ENCODE measurements at places on chromosomes 2 and 18.

GRCh38 chr2:45612285-45612684 lies 1.2 kb upstream of the SRBD1 start:
- DNase-seq, result no peak

DNA sequence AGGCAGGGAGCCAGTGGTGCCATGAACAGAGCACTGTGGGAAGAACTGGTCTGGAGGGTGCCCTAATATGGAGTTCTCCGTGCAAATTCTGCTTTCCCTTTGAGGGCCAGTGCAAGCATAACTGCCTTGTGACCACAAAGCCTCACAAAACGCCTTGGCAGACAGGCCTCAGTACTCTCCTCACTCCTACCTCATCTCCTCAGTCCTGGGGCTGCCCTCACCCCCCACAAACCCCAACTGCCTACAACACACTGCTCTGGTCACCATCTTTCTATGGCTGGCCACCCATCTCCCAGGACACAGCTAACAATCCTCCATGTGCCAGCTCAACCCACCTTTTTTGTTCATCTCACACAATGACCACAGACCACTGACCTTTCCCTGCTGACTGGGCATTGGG lies 8.9 kb downstream of the COX5B start:
- DNase-seq, result no peak

DNA sequence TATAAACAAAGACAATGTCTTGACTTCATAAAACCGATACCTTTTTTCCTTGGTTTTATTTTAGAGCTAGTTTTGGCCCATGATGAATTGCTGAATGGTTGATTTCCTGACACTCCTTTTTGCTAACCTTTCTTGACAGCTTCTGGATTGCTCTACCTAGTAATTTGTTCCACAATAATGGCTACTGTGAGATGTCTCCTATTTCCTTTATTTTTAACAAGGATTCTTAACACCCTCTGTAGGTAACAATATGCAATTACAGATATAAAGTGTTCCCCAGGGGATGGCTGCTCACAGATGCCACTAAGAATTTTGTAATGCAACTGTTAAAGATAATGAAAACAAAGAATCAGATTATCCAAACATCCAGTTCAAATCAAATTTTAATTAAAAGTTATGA lies 100.8 kb upstream of the ATP5MC3 start:
- DNase-seq, result no peak

- no peak for DNase-seq
These were observed 47.0 kb downstream of the EFEMP1 start for GRCh38 chr2:55876429-55877086.

DNA sequence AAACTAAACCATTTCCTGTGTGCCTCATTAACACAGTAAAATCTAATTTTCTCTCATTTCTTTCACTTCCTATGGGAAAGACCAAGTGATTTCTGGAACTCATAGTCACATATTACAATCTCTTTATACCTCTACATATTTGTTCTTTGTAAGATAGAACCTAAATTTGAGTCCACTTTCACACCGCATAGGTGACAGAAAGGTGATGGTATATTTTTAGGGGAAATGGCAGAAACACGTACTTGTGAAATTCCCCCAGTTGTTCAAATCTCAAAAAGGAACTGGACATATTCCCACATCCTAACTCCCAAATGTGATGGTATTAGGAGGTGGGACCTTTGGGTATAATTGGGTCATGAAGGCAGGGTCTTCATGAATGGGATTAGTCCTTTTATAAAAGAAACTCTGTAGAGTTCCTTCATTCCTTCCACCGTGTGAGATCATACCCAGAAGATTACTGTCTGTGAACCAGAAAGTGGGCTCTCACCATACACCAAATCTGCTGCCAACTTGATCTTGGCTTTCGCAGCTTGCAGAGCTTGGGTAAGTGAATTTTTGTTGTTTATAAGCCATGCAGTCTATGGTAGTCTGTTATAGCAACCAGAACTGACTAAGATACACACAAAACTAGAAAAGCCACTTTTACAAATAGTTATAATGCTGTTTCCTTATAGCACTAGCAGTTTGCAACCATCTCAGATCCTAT lies 542.1 kb downstream of the DSC3 start:
- no peak for DNase-seq

GRCh38 chr2:69203166-69203985 lies 183.7 kb downstream of the GFPT1 start:
- no peak for DNase-seq

DNA sequence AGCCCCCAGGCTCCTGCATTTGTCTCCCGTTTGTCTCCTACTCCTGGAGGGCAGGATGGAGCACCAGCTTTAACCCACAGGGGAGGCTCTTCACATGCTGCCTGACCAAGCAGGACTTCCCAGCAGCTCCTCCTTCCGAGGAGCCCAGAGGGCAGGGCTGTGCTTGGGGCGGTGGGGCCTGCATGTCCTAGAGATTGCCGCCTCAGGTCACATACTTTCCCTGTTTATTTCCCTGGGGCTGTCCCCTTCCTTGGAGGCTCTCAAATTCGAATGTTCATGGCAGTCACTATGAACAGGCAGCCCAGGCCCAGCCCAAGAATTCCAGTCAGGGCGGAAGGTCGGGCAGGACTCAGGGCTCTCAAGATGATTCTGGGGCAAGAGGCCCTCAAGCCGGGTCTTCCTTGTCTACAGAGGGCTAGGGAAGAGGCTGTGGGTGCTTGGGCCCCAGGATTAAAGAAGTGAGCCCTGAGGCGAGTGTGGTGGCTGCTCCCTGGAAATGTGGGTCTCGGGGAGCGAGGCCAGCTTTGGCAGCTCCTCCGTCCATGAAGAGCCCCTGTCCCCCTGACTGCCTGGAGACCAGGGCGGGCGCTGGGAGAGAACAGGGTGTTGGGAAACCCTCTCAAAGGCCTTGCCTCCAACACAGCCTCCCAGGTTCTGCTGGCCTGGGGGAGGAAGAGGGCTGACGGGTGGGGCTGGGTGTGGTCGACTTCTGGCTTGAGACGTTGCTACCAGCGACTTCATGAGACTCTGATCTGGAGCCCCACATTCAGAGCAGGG lies 48.9 kb upstream of the HPCAL1 start:
- no peak for DNase-seq

GRCh38 chr2:177897278-177897677 lies 175.3 kb downstream of the PDE11A start:
- DNase-seq, result no peak

GRCh38 chr2:233919938-233920337 lies 2.8 kb downstream of the TRPM8 start:
- DNase-seq, result no peak

DNA sequence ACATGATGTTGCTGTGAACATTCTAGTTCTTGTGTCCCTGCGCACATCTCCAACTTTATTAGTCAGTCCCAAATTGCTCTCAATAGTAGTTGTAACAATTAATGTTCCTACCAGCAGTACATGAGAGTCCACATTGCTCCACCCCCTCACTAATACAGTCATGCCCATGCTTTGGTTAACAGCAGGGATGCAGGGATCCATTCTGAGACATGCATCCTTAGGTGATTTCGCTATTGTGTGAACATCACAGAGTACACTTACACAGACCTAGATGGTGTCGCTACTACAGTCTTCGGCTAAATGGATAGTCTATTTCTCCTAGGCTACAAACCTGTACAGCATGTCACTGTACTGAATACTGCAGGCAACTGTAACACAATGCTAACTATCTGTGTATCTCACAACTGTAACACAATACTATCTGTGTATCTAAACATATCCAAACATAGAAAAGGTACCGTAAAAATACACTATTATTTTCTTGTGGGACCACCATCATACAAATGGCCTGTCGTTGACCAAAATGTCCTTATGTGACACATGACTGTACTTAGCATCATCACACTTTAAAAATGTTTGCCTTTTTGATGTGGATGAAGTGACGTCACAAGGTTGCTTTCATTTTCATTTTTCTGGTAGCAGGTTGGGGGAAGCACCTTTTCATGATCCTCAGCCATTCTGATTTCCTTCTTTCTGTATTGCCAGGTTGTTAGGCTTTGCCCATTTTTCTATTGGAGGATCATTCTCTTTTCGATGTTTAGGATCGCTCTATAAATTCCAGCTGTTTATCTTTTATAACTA lies 82.9 kb upstream of the RNF152 start:
- DNase-seq, result no peak

DNA sequence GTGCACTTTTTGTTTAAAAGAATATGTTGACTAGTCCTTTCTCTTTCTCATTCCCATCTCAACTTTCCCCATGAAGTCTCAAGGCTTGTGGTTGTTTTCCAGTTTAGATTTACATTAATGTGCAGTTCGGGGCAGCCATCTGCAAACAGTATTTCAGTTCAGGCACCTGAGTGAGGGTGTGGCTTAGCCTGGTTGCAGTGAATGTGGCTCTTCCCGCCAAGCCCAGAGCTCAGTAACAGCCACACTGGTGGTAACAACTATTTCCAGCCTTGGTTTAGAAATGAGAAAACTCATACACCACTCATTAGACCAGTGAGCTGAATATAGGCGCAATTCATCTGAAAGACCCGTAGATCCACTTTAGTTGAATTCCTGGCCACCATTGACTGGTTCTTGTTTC lies 394.3 kb downstream of the CMPK2 start:
- DNase-seq, result no peak

DNA sequence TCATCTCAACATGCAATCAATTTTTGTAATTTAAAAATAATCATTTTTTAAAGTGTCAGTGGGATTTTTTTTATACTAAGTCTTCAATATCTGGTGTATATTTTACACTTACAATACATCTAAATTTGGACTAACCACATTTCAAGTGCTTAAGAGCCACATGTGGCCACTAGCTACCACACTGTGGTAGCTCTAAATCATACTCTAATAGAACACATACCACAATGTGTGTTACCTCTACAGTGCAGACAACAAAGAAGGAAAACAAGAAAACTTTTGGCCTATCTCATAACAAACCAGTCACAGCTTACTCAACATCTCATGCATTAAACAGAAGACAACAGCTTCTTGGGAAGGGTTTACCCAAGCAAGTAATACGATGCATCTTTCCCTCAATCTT lies 24.5 kb downstream of the PIAS2 start:
- no peak for DNase-seq

DNA sequence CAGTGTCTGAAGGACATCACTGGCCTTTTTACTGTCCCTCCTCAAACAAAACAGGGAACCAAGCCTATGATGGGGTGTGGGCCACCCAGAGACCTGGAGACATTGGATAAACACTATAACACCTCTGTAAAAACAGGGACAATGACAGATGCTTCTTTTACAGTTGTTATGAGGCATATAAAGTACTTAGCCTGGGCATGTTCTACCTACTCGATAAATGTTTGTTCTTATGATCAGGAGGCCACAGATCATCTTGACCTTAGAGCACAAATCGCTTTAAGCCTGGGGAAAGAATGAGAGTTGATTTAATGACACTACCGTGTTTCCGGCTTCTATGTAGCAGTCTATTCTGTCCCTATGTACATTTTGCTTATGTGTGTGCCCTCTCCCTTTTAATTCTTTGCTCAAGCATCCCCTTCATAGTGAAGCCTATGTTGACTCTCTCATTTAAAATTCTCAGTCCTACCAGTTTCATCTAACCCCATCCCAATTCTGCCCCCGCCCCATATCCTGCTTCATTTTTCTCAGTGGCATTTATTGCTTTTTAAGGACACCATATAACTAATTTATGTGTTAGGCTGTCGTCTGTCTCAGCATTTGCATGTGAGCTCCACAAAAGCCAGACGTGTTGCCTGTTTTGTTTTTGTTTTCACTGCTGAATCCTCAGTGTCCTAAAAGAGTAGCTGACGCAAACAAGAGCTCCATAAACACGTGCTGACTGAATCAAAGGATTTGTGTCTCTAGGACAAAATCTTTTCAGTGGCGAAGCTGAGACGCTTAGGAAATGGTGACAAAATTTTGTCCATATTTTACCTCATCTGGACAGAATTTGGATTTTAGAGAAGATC lies 182.3 kb upstream of the ST6GAL2 start:
- DNase-seq, result no peak

- DNase-seq, result no peak
These were observed 57.0 kb downstream of the ZNF407 start for GRCh38 chr18:74654638-74655037.

DNA sequence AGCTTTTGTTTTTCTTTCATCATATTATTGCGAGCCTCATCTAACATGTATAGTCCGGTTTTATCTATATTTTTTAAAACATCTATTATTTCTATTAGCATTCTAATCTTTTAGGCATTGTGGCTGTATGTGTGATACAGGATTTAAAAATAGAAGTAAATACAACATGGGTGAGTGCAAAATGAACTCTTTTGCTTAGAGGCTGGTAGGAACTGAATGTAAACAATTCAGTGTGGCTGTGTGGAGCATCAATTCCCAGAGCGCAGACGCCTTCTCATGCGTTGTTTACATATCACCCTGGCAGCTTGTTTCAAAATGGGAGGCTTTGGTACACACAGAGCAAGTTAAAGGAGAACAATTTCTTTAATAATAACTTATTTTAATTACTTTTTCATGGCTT lies 836 bp downstream of the DTNA start:
- no peak for DNase-seq

Measured in stimulated activated CD8-positive, alpha-beta memory T cell treated with anti-CD3 and anti-CD28 coated beads, Interleukin-15, amount 100 ng/mL, for 24 hours (primary cell).